NCI-H774 (cell line): ENCODE measurements at places on chromosomes 3 and 15.
A peak's percentile ranks its signal among the peaks of the same experiment; 100 is the strongest.

DNA sequence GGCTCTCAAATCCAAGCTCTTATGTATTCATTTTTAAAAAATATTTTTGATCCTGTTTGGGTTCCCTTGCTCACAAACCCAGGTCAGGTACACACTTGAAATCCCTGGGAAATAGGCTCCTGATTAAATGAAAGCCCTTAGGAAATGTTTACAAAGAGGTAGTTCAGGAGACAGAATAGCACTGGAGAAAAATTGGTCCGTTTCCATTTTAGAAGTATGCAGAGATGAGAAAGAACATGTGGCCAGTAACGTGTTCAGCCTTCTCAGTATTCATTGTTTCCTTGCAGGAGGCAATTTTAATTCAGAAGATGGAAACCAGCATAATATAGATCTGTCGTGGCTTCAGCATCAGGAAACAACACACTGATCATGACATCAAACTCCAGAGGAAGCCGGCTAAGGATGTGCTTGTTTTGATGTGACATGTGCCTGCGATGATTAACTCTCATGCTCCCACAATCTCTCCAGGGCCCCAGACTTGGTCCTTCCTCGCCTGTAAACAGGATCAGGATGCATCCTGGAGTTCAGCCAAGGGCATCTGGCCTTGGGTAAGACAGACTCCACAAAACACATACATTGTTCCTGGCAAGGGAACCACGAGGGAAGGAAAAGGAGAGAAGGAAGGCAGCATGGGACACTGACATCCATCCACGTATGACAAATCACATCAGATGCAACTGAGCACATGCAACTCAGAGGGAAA, 350.5 kb upstream of the THBS1 start:
- DNase-seq, result no peak

DNA sequence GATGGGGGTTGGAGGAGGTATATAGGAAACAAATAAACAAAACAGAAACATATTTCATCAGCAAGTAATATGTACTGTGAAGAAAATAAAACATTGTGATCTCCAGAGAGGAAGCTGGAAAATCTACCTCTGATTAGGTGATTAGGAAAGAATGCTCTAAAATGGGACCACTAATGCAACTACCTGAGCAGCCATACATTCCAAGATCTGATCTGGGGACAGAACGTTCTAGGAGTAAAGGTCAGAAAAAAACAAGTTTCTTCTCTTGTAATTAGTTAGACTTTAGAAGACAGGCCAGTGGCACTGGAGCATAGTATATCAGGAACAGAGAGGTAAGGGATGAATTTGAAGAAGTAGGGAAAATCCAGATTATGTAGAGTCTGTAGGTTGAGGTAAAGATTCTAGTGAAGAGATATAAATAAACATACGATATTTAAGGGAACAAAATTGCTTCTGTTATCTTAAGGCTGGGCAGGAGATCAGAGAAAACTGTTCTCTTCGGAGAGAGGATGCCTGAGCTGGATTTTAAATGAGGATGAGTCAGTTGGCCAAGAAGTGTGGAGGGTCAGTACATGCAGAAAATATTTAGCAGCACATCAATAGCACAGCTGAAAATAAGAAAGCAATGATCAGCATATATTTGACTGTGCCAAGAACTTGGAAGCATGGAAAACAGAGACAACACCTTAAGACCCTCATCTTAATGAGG, 429.5 kb downstream of the NLGN1 start:
- no peak for DNase-seq

DNA sequence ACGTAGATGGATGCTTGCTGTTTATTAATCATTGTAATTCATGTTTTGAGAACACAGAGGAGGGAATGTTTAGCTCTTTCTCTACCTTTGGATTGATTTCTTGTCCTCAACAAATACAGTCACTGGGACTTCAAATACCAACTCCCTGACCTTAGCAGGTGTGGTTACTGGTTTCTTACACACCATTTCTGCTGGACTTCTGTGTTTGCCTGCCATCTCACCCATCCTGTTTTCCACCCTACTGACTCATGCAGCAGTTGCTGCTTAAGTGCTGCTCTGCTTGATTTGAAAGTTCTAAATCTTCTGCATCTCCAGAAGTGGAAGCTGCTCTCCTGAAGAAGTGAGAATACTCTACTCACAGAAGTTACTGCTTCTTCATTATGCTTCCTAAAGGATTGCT, 170.3 kb downstream of the ZPLD1 start:
- DNase-seq, result no peak

DNA sequence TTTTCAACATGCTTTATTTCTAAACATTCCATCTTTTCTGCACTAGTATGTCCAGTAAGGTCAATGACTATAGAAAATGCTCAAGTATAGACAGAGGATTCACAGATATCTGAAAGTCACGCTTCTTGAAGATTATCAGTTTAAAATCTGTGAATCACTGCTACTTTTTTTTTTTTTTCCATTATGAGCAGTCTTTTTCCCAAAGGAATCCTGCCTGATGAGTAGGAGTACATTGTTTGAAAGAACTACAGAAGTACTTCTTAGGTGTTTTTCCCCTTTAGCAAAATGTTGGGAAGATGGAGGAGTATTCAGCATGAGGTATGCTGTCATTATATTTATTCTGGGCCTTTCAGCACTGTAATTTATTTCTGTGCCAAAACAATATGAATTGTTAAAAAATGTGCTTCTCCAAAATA, 266.2 kb downstream of the NLGN1 start:
- DNase-seq, result no peak

DNA sequence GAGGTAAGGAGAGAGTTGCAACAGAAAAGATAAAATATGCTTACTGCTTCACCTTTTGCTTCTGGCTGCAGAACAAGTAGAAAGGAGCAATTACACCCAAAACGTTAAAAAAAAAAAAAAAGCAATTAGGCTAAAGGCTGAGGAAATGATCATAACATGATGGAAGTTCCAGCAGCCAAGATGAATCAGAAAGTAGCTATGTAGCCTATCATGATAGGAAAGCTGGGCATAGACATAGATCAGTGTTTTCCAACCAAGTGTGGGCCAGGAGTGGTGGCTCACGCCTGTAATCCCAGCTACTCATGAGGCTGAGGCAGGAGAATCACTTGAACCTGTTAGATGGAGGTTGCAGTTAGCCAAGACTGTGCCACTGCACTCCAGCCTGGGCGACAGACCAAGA, 52.6 kb downstream of the AGTR1 start:
- DNase-seq, result no peak

DNA sequence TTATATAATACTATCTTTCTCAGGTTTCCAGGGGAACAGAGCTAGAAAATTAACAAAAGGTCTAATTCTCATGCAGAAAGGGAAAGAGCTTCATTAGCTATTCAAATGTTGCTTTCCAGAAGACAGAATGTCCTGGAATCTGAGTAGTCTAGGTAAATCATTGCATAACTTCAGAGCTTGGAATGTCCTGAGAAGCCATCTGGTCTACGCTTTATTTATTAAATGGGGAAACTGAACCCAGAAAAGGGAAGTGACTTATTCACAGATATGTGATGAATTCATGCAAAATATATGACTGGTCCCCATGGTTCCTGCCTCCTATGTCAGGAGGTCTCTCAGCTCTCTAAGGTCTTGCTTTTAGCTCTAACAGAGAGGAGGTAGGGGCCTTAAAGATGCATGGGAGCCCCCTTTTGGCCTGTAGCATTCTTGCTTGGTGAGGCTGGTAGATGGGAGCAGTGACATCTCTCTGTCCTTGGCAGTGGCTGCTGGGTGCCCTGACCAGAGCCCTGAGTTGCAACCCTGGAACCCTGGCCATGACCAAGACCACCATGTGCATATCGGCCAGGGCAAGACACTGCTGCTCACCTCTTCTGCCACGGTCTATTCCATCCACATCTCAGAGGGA, 99.2 kb downstream of the CEMIP start:
- no peak for DNase-seq

GRCh38 chr3:194235160-194235559, 99.2 kb downstream of the HES1 start:
- no peak for DNase-seq

GRCh38 chr3:65831733-65832425, 206.8 kb downstream of the MAGI1 start:
- DNase-seq, result no peak

DNA sequence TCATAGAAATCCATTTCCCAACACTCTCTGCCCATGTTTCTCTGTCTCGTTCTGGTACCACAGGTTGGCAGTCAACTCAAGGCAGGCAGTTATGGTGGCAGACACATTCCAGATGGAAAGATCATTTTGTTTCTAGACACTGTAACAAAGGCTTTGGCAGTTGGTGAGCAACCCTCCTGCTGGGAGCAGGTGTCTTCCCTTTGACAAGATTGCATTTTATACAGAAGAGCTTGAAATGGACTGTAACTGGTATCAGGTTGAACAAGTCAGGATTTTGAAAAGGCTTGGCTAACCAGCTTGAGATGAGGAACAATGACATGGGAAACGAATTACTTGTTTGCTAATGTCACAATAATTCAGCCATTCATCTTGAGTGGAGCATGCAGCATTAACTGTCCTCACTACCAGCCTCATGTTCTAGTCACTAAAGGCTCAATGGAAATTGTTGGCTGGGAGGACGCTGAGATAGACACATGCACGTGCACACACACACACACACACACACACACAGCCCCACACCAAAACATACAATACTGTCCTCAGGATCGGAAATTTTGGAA, 170.0 kb downstream of the SEMA6D start:
- DNase-seq, result peak; percentile 77

GRCh38 chr3:111568911-111569310, 26.2 kb downstream of the ZBED2 start:
- no peak for DNase-seq

- no peak for DNase-seq
These were observed 262.8 kb downstream of the SLCO3A1 start for GRCh38 chr15:92116330-92116729.

GRCh38 chr3:100777271-100777670, 68.0 kb downstream of the TFG start:
- no peak for DNase-seq

DNA sequence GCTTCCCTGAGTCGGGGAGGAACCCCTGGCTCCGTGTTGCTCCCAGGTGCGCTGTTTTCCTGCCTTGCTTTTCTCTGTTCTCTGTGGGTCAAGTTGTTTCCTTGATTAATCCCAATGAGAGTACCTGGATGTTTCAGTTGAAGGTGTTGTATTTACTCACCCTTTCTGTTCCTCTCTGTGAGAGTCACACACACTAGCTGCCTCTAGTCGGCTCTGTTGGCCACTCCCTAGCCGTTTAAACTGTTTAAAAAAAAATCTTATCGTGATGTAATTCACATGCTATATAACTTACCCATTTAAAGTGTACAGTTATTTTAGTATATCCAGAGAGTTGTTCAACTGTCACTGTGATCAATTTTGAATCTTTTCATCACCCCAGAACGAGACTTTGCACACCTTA, 74.0 kb downstream of the AKAP13 start:
- no peak for DNase-seq

DNA sequence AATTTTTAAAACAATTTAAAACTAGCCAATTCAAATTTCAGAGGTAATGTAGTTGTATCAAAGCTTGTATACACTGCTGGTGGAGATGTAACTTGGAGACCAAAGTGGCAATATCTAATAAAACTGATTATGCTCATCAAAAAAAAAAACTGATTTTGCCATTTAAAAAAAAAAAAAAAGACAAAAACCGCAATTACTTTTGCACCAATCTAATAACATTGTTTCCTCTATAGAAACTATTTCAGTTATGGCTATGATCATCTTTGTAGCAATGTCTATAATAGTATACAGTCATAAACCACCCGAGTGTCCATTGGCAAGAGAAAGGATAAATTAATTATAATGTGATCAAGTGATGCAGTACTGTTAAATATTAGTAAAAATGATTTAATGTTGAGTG, 149.3 kb upstream of the SEMA6D start:
- DNase-seq, result no peak

DNA sequence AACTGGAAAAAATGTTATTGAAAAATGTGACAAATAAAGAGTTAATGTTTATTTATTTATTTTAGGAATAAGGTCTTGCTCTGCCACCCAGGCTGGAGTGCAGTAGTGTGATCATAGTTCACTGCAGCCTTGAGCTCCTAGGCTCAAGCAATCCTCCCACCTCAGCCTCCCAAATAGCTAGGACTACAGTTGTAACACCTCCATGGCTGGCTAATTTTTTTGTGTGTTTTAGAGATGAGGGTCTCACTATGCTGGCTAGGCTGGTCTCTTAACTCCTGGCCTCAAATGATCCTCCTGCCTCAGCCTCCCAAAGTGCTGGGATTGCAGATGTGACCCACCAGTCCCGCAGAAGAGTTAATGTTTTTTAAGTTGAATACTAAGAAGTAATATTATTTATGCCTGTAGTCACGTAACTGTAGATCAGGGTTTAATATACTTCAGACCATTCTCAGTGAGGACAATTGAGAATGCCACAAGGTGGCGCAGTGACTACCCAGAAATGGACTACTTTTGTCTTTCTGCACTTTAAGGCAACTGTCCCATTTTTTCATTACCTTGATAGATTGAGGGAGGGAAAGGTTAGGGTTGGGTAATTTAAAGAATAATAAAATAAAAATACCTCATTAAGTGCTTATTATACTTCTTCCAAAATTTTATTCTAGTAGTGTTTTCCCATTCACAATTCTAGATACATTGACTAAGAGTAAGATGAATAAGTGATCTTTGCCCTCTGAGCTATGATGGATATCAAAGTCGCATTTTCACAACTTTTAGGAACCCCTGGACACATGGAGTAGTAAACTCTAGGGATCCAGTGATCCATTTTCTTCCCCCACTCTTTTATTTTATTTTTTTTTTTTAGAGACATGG, 6.0 kb downstream of the MUC13 start:
- peak; percentile 12 for DNase-seq

- no peak for DNase-seq
These were observed 181.8 kb downstream of the SSR3 start for GRCh38 chr3:156373095-156373494.

DNA sequence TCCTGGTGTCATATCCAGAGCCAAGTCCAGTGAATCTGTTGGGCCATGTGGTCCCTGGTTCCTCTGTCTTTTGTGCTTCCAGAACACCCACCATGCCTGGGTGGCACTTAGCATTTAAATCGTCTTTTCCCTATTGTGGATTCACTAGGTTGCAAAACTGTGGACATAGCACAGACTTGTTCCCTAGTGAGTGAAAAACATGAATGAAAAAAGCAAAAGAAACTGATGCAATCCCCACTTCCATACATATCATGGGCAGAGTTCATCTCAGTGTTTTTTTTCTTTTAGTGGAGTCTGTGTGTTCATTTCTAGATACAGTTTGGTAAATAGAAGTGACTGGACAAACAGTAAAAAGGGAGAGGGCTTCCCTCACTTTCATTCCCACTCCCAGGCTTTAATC, 170.5 kb downstream of the SLCO3A1 start:
- DNase-seq, result no peak

DNA sequence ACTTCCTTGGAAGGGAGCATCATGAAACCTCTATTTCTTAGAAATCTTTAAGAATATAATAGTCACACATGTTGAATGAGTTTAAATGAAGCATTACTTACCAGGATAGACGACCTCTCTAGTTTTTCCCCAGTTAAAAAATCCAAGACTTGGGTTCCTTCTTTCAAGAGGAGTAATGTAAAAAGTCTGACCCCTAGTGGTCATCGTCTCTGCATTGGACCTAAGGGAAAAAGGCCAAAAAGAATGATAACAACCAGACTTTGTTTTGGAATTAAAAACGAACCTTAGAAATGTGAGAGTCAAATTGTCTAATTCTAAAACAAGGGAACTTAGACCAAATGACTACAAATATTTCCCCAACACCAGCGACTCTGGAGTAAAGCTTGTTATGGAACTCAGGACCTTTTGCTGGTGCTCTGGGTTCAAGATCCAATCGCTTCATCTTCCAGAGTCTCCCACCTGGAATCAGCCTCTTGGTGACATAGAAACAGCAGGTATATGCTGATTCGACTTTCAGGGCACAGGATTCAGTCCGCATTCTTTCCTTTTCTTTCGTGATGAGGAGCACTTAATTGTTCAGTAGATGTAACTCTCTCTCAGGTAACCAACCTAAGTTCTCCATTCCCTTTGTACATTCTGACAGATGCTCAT, 214.8 kb upstream of the TPRG1 start:
- peak; percentile 56 for DNase-seq
